ENCODE measurements at places on chromosomes 3 and 15.

DNA sequence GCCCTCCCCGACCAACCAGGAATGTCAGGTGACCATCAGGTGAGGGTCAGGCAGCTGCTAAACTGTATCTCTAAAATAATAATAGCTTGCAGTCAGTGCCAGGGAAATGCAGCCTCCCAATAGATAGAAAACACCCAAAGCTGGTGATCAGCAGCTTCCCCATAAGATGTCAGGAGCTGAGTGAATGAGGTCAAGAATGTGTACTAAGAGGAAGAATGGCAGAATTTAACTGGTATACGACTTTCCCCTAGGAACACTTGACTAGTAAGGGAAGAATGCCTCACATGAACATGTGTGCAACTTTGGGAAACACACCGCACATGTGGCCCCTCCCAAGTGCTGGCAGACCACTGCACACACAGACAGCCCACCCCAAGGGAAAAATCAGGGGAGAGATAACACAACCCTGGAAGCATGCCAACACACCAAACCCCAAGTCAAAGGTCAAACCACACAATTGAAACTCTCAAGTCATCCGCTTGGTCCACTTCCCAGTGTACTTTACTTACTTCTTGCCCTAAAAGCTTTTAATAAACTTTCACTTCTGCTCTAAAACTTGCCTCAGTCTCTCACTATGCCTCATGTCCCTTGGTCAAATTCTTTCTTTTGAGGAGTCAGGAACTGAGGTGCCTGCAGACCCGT is 806.5 kb downstream of the OTOL1 start:
- DNase-seq, result no peak

- DNase-seq, result no peak
These were observed 16.6 kb upstream of the PARP6 start for GRCh38 chr15:72288796-72289596.

DNA sequence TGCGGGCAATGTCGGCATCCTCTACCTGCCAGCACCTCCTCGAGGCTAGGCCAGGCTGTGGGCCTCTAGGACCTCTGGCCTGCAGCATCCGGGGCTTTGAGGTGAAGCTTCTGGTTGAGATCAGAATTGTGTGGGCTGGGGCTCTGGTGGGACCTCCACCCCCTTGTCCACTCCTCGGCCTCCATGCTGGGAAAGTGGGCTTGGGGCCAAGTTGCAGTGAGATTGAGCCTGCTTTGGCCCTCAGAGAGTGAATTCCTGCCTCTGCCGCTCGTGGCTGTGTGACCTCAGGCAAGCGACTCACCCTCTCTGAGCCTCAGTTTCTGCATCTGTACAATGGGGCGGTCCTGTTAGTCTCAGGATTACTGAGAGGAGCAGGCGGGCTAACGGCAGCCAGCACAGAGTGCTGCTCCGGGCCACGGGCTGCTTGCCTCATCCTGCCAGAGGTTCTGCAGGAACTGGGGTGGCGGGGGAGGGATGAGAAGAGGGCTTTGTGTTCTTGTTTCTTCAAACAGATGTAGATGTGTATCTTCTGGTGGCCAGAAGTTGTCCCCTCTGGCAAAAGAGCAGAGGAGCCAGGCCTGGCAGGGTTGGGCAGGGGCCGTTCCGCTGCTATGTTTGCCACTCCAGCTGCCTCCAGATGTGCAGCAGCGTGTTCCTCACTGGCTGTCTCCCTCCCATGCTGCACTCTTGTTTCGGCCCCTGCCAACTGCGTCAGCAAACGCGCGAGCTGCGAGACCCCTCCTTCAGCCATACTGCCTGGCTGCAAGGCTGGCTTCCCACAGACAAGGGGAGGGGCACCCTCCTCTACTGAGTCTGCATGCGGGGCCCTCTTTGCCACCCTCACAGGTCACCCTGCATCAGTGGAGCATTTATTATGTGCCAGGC is 33.7 kb downstream of the FBLN2 start:
- DNase-seq, result no peak

- DNase-seq, result no peak
These were observed 64.4 kb downstream of the CRYBG3 start for GRCh38 chr3:97885931-97886824.

DNA sequence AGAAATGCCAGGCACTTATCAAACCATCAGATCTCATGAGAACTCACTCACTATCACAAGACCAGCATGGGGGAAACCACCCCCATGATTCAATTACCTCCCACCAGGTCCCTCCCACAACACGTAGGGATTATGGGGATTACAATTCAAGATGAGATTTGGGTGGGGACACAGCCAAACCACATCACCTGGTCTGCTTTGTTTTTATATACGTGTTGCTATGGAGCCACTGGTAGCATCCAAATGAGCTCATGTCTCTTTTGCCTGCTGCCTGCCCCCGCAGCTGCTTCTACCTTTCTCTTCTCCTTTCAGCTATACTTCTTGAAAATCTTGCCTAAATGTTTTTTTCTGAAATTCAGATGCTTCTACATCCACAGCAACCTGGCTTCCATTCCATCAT is 26.8 kb upstream of the PCOLCE2 start:
- no peak for DNase-seq

All from CD4-positive, alpha-beta T cell treated with Interleukin-17A for 4 hours (primary cell).